M059J (cell line): ENCODE measurements at places on chromosomes 1 and 21. TPM values are rescaled to one million over a fixed set of nuclear protein-coding genes. Genes with fewer than 3 reads are reported as not detected.

The CELA2B gene
- not detected in 2 replicates for total RNA-seq

DNA sequence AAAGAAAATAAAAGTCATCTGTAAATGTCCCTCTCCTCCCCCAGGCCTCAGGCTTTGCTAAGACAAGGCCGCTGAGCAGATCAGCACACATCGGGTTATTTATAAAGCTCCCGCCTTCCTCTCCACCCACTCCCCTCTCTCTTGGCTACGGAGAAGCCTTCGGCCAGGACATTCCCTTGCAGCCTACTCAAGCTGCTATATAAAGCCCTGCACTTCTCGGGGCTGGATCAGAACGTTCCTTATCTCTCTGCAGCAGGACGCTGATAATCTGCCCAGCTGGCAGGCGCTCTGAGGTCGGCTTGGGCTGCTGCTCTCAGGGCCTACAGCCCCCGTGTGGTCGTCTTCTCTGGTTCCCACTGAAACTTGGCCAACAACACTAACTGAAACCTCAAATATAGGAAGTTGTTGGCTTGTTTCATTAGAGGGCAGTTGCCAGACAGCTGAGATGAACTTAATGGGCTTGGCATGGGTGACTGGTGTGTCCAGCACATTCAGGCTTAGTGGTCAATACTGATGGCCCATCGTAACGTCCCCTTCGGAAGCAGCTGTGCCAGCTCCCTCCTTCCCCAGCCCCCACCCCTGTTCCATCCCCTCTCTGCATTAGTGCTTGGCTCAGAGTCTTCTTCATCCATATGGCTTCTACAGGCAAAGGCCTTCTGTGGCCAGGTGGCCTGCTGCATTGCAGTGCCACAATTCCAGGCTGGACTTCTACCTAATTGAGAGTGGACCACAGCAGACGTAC is 64.6 kb downstream of the IER5 start:
- DNase-seq = no peak

GRCh38 chr21:29181799-29182470 is 51.5 kb downstream of the MAP3K7CL start:
- DNase-seq = peak; percentile 95

GRCh38 chr1:231781892-231782291 is 155.3 kb downstream of the DISC1 start:
- peak; percentile 29 for DNase-seq

DNA sequence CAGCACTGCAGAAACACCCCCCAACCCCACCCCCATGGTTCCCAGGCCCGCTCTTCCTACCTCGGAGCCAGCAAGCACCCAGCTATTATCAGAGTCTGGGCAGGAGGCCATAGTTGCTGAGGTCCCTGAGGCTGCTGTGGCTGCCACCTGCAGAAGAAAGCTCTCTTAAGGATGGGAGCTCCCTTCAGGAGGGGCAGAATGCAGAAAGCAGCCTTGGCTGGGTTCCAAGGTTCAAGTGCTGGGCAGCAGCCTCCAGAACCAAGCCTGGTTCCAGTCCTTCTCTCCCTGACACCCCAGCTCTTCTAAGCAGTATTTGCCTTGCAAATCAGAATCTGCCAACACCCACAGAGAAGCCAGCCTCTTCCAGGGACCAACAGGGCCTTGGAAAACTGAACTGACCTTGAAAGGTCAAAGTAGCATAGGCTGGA is 2.3 kb downstream of the PBXIP1 start:
- no peak for DNase-seq

- DNase-seq = no peak
These were observed 76.8 kb upstream of the TRABD2B start for GRCh38 chr1:48073798-48074530.

DNA sequence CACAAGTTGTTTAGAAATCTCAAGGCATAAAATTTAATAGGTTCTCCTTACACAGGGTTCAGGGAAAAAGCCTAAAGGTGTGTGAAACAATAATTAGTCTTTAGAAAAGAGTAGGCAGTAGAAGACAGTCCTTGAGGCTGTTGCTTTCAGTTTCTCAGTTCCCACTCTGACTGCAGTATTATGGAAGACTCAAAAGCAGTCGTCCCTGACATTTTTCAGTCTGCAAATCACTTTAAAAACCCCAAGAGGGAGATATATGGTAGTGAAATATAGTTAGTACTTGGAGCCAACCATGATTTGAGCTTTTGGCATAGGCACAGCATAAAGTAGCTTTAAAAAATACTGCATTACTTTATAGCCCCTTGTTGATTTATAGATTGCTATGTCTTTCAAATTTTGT is 299.7 kb downstream of the OLFM3 start:
- DNase-seq = peak; percentile 1

GRCh38 chr1:24964811-24965570 is 34.9 kb upstream of the RUNX3 start:
- DNase-seq = peak; percentile 86

- DNase-seq = no peak
These were observed 22.7 kb downstream of the INAVA start for GRCh38 chr1:200917291-200917817.

- DNase-seq = no peak
These were observed 473 bp upstream of the BRDT start for GRCh38 chr1:91948501-91949355.

The PGLYRP3 gene
- total RNA-seq = not detected in 2 replicates

GRCh38 chr1:201268604-201269151 is 14.6 kb upstream of the PKP1 start:
- peak; percentile 87 for DNase-seq

- no peak for DNase-seq
These were observed 30.1 kb downstream of the RCC2 start for GRCh38 chr1:17409391-17409811.

GRCh38 chr1:15073799-15074308 is 79.7 kb upstream of the TMEM51 start:
- no peak for DNase-seq

DNA sequence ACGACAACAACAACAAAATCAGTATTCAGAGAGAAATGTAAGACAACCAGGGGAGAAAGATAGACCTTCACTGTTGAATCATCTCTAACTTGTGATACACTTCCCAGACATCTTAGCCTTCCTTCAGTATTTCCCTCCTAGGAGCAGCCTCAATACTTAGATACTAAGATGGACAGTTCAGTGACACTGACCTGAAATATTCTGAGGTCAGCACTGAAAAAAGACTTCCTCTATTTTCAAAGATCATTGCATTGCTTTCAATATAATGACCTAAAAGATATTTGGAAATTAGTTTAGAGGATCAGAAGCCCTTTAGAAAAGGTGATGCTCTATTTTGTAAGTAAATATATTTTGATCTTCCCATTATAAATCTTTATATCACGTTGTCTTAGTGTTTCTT is 101.0 kb downstream of the MRPL39 start:
- DNase-seq = no peak

The ATP6V1G3 gene
- 0.84 TPM in 1 of 2 replicates, not detected in the other for total RNA-seq
